ENCODE measurements at places on chromosomes 1 and 21.

- peak; percentile 62 for DNase-seq
Observed at GRCh38 chr1:9849691-9850441, 26.1 kb upstream of the CLSTN1 start.

- no peak for DNase-seq
Observed at GRCh38 chr1:3787745-3788605, 8.3 kb downstream of the LRRC47 start.

DNA sequence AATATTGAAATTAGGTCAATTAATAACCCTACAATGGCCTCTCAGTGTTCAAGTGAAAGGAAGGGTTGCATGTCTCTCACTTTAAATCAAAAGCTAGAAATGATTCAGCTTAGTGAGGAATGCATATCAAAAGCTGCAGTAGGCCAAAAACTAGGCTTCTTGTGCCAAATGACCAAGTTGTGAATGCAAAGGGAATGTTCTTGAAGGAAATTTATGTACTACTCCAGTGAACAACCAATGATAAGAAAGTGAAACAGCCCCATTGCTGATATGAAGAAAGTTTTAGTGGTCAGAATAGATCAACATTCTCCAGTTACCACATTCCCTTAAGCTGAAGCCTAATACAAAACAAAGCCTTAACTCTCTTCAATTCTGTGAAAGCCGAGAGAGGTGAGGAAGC, 10.0 kb downstream of the MAEL start:
- DNase-seq: no peak

- DNase-seq: no peak
Observed at GRCh38 chr1:176217461-176218099, 10.5 kb upstream of the COP1 start.

- no peak for DNase-seq
Observed at GRCh38 chr1:22803833-22804232, 93.2 kb downstream of the EPHB2 start.

Measured in endodermal cell (in vitro differentiated cells).